ENCODE measurements at places on chromosomes 11 and 22.

DNA sequence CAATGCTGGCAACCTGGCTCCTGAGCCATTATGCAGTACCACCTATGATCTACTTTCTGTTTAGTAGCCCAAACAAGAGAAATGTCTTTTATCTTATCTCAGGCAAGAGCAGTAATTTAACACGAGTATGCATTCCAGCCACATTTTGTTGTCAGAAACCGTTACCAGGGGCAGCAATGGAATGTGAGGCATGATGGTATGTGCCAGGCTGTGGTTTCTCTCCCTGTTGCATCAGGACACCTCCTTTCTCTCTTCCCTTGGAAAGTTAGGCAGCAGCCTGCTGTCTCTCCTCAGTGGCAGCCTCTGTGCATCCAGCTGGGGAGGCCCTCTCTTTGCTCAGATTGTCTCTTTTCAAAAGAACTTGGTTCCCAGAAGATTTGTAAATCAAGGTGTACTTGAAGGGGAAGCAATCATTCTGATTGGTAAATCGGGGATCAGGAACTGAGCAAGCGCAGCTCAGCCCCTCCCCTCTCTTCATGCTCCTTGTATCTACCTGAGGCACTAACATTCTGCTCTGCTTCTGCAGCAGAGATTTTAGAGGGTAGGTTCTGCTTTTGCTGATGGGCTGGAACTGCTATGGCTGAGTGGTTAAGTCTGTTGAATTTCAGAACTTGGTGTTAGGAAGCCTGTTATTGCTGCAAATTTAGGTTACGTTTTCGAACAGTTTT is 229.2 kb downstream of the ADAMTS15 start:
- no peak for DNase-seq

GRCh38 chr22:38873469-38874411 is 1.7 kb upstream of the CBX6 start:
- DNase-seq = no peak

- no peak for DNase-seq
These were observed 173.5 kb downstream of the TTC28 start for GRCh38 chr22:28506150-28506535.

GRCh38 chr11:104926771-104927611 is 28.7 kb upstream of the CASP12 start:
- DNase-seq = no peak

GRCh38 chr22:39926753-39927152 is 25.9 kb downstream of the GRAP2 start:
- DNase-seq = no peak

- DNase-seq = no peak
These were observed 157.4 kb downstream of the COMMD9 start for GRCh38 chr11:36131721-36132397.

DNA sequence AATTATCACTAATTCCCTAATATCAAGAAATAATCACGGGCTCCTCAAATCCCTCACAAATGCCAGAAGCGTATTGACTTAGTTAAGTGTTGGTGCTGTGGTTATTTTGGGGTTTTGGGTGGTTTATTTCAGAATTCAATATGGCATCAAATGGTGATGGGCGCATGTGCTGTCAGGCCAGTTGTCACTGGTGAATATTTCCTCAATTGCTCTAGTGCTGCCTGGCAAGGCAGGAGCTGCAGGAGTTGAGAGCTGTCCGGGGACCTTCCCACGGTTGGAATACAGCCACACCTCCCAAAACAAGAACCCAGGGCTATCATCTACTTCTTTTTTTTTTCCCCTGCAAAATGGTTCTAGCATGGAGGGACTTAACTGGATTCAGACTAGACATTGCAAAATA is 10.3 kb downstream of the IGLL5 start:
- DNase-seq = no peak

Measured in cortex of kidney (tissue), 1 donor.